PC-3 (cell line): ENCODE measurements at places on chromosomes 6 and 20.

DNA sequence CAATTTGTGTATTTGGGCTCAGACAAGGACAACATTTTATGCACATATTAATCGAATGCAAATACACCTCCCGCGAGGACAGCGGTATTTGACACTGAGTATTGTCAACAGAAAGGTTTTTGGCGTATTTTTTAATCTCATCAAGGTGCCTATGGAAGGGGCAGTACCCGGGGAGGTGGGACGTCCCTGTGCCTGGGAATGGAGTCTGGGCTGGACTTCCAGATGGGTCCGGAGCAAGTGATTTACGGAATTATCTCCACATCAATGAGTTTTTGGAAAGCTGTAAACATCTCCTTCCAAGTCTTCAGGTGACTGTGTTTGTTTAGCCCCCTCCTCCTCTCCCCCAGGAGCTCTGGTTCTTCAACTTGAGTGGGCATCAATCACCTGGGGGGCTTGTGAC is 39.8 kb downstream of the PRR18 start:
- DNase-seq, result no peak

DNA sequence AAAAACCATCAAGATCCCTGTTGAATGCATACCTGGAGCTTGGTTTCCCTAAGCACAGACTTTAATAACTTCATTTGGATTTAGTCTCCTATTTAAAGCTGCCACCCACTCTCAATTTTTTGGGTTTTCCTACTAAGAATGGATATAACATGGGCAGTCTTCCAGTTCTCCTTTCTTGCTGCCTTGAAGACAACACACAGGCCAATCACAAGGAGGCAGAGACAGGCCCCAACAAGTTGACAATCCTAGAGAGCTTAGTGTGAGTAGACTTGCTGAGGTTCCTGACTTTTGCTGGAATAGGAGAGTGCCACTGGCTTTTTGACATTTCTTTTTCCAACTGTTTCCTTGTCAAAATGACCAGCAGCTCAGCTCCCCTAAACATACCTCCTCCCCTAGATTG is 112.3 kb upstream of the ESR1 start:
- no peak for DNase-seq

- peak; percentile 59 for DNase-seq
Measured at GRCh38 chr20:37640600-37641561, 52.9 kb upstream of the CTNNBL1 start.

GRCh38 chr20:60078351-60079250 is 120.4 kb downstream of the CDH26 start:
- DNase-seq, result peak; percentile 17

GRCh38 chr6:27864906-27865849 is 47.0 kb downstream of the OR2B2 start:
- DNase-seq, result peak; percentile 98

DNA sequence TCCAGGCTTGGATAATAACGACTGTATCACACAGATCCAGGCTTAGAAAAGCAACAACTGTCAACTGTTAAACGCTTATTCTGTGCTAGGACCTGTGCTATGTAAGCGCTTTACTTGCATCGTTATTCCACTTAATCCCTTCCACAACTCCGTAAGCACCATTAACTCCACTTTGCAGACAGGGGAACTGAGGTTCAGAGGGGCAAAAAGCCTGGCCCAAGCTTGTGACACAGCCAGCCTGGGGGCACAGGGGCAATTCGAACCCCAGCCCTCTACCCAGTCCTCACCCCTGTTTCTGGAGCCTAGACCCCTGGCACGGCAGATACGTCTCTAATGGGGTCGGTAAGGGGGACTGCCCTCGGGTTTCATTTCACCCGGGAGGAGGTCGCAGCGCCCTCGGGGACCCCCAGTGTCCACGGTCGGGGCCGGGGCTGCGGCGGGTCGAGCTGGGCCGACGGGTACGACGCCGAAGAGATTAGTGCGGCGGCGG is 411 bp downstream of the DSN1 start:
- no peak for DNase-seq

- DNase-seq, result peak; percentile 22
Measured at GRCh38 chr6:96450770-96451130, 70.9 kb upstream of the UFL1 start.

- no peak for DNase-seq
Measured at GRCh38 chr6:9057937-9058336, 622.6 kb upstream of the SLC35B3 start.

DNA sequence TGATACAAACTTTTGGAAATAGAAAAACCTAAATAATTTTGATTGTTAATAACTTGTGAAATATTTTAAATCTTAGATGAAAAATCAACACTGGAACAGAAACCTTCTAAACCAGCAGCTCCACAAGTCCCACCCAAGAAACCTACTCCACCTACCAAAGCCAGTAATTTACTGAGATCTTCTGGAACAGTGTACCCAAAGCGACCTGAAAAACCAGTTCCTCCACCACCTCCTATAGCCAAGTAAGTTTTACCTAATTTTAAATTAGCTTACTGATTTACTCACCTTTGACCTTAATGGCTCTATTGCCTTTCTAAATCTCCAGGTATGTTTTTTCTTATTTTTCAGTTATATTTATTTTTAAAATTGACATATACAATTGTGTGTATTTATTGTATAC is 102.6 kb upstream of the ADGRF4 start:
- peak; percentile 59 for DNase-seq

DNA sequence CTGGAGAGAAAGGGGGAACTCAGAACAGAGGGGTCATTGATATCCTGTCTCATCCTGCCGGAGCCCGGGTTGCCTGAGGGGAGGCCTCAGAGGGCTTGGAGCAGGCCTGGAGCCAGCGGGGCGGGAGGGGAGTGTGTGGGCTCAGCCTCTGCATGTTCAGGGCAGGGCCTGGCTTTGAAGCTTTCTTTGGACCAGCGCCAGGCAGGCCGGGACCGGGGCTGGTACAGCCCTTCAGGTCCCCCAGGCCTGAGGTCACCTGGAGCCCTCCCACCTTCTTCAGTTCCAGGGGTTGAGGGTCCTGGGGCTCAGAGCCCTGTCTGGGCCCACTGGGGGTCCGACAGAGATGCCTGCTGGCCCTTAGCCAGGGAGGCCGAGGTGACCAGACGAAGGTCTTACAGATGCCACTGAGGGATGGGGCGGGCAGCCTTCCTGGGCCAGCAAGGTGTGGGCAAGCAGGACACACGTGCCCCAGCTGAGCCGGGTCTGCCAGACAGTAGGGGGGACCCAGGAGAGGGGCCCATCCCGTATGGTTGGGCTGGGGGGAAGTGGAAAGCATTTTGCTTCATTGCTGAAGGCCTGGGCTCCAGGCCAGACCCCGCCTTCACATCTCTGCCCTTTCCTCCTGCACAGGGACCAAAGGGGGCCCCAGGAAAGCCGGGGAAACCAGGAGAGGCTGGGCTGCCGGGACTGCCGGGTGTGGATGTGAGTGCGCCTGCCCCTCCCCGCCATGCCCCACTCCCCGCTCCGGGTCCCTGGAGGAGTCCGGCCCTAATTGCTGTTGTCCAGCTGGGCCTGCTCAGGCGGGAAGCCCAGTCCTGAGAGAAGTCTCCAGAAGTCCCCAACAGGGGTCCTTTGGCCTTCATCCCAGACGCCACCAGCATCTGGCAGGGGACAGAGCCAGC is 2.0 kb downstream of the COL9A3 start:
- DNase-seq, result no peak

DNA sequence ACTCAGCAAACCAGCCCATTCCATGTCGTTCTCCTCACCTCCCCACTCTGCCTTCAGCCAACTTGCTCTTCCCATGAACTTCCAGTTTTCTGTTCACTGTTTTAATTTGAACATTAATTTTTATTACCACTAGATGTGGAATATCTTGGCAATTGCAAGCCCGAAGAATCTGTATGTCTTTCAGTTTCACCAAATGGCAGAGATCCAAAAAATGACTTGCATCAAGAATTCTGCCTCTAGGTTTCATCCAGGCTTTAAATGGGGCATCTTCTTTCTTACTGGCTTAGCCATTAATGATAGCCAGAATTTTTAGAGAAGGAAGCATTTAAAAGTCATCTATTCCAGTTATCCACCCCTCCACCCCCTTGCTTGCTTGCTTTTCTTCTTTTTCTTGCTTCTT is 39.0 kb downstream of the CAP2 start:
- no peak for DNase-seq
